Head of caudate nucleus (tissue), 42 donors: ENCODE measurements at places on chromosomes 2 and 18.

DNA sequence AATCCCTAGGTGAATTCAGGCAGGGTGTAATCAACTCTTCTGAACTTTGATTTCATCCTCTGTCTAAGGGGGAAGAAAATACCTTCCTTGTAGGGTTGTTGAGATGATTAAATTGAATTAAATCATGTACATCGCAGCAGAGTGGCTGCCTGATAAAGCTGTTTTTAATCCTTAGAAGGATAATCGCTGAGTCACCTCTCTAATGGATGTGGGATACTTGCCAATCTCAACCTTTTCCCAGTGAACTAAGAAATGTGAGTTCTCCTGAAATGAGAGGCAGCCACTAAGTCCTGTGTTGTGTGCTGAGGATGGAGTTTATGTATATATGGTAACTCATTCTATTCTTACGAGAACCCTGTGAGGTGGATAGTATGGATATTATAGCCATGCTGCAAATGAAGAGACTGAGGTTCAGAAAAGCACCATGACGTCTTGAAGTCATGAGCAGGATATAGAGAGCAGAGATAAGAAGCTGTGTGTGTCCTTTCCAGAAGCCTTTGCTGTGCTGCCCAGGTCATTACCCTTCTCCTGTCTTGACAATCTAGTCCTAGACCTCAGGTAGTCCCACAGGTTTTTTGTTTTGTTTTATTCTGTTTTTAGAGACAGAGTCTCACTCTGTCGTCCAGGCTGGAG lies 93.3 kb downstream of the HNRNPLL start:
- DNase-seq, result no peak

DNA sequence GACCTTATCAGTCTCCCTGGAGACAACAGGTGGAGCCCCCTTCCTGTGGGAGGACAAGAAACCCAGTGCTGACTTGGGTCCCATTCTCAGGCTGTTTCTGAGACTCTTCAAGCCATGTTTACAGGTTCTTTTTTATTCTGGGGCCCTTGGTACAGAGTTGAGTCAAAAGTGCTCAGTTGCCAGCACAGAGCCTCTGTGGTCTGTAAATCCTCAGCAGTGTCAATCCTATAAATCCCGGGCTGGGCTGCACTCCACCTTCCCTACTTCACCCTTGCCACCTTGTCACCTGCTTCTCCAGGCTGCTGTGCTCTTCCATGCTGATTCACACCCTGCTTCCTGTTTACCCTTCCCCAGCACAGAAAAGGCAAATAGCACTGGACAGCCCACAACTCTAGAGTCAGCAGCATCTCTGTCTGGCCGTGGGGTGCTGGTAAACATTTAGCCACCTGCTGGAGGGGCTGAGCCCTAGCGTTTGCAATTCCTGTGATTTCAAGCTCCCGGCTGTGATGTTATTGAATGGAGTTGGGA lies 74.7 kb downstream of the TNFRSF11A start:
- DNase-seq, result no peak

DNA sequence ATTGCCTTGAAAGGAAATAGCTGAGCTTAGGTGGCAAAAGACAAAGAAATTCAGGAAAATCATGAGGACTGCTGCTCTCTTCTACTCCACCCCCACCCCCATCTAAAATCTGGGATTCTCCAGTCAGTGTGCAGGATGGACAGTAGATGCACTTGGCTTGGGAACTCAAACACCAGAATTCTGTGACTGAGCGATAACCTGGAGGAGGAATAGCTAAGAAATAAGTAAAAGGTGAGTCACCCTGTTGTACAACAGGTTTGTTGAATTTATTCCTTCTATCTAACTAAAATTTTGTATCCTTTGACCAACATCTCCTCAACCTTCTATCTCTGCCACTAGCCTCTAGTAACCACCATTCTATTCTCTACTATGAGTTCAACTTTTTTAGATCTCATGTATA lies 1029.9 kb upstream of the ACVR2A start:
- DNase-seq, result no peak

DNA sequence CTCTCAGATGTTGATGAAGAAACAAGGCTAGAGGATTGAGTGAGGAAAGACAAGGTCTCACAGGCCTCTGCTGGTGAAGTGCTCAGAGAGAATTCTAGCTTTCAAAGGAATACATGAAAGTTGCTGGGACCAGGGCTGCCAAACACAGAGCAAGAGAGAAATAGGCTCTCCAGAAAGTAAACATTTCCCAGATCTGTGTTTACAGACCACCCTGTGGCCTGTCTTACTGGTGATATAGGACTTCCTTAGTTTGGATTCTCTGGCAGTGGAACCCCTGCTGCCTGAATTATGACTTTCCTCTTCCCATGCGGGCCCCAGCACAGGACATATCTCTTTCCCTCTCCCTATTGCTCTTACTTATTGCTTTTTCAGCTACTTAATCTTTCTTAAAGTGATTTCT lies 64.5 kb downstream of the TACR1 start:
- no peak for DNase-seq

DNA sequence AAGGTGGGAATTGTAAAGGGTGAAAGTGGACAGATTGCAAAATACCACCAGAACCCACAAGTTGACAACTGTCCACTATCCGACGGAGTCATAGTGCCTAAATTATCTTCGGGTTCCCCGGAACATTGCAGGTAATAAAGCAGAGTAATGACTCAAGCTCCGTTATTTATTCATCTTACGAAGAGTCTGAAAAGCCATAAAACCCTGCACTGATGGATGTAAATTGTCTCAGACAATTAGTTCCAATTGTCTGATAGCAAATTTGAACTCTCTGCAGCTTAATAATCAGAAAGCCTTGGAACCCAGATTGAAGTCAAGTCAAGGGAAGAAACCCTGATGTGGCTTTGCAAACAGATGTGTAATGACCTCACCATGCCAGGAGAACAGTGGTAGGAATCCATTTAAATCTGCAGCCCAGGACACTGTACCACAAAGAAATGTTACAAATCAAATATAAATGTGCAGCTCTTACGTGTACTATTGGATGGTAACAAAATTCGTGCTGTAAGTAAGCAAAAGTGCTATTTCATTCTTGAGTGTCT lies 437.3 kb upstream of the SOX11 start:
- DNase-seq, result no peak

DNA sequence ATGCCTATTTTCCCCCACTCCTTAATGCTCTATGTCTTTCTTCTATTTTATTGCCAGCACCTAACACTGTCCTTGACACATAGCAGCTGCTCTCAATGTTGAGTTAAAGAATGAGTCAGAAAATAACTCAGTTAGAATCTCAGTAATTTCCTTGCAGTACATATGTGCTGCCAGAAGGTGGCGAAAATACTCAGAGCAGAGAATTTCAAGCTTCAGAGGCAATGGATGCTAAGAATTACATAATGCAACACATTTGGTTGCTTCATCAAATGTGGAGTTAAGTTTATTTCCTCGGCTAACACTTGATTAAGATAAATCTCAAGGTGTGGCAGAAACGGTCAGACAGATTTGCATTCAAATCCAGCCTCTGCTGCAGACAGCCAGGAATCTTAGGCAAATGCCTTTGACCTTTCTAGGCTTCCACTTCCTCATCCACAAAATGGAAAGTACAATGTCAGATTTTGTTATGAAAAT lies 105.6 kb downstream of the VSNL1 start:
- peak; percentile 37 for DNase-seq

GRCh38 chr18:56473400-56474024 lies 164.9 kb downstream of the TXNL1 start:
- DNase-seq, result no peak

DNA sequence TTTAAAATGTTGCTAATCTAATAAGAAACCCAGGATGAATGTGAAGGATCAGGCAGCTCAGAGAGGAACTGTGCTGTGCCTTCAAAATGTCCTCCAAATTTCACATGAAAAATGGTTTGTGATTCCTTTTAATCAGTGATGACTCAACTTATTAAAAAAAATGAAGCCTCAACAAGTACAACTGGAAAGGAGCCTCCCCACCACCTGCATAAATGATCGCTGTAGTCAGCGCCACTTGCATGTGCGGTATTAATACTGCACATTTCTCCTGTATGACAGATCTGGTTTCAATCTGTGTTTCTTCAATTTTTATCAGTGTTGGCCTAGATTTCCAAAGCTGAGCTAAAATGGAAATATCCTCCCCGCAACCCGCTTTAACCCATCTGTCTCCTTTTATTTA lies 115.0 kb upstream of the TMEM200C start:
- no peak for DNase-seq

DNA sequence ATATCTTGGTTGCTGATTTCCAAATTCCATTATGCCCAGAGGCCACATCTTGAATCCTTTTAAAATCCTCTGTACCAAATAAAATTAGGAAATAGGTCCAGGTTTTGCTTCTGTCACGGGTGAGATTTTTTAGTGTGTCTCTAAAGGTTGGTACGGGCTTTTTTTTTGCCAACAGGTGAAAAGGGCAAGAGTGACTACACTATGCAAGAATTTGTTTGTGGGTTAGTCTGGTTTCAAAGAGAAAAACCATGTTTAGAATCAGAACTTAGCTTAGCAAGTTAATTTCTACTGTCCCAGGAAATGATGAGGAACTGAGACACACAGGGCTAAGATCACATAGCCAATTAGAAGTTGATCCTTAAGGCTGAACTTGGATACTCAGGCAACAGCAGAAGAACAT lies 41.7 kb downstream of the POLR1A start:
- DNase-seq, result no peak

DNA sequence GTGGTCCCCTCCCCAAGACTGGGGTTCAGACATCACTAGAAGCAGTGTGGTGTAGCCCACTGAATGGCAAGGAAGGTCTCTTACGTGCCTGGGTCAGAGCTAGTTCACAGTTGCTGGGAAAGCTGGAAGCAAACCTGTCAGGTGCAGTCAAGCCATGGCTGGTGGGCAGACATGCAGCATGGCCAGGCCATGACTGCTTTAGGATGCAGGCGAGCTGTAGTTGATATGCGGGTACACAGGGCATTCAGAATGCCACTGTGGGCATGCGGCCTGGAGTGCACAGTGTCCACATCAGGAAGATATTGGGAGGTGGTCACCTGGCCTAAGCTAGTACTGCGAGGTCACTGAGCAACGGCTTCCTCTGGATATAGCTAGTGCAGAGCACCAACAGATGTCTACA lies 11.8 kb upstream of the SLC9A4 start:
- DNase-seq, result no peak

DNA sequence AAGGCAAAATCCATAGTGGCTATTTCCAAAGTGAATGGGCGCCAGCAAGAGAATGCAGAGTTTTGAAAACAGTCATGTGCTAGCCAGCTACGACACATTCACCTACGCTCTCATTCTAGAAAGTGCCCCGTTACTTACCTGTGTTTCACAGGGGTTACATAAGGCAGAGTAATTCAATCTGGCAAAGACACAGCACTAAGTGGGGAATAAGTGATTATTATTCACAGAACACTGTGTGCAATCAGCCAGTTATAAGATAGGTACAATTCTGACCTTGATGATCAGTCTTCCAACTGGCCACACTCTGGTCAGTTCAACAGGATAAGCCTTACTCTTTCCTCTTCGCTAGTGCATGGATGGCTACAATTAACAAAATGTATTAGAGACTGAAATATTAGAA lies 105.8 kb downstream of the CABYR start:
- DNase-seq, result no peak

DNA sequence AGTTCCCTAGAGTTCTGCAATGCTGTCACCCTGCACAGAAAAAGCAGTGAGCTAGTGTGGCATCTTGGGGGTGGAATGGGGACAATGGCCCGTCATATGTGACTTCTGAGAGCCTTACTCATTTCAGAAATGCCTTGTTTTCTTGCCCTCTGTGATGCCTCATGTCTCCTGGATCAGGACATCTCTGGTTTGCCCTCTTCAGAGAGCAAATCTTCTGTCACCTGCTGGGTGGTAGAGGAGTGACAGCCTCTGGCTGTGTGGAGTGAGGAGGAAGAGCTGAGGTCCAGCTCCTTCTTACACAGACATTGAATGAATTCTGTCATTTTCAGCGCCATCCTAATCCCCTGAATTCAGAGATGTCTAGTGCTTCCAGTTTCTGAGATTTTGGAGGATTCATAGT lies 55.6 kb upstream of the PHLPP1 start:
- DNase-seq, result no peak

GRCh38 chr2:226030369-226030768 lies 630.9 kb downstream of the NYAP2 start:
- DNase-seq, result no peak

DNA sequence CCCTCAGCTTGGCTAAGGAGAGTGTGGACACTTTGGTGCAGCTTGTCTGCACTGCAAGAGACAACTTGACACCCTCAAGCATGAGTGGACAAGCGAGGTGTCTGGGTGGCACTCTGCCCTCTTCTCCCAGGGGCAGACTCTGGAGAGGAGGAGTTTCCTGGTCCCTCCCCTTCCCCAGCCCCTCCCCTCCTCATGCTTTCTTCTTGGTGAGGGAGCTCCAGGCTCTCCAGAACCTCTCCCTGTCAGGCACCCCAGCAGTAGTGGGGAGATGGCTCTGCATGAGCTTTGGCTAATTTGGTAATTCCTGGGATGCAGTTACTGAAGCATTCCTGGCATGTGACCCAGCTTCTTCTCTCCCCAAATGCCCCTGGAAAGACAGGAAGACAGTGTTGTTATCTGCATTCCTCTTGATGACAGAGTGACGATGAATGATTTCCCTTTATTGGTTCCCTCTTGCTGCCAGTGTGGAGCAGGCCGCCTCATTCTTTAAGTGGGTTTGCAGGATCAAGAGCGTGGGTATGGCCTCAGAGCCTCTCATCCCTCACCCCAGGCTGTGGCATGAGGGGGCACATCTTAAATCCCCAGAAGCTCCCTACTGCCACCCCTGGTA lies 89.2 kb downstream of the STPG4 start:
- DNase-seq, result no peak

DNA sequence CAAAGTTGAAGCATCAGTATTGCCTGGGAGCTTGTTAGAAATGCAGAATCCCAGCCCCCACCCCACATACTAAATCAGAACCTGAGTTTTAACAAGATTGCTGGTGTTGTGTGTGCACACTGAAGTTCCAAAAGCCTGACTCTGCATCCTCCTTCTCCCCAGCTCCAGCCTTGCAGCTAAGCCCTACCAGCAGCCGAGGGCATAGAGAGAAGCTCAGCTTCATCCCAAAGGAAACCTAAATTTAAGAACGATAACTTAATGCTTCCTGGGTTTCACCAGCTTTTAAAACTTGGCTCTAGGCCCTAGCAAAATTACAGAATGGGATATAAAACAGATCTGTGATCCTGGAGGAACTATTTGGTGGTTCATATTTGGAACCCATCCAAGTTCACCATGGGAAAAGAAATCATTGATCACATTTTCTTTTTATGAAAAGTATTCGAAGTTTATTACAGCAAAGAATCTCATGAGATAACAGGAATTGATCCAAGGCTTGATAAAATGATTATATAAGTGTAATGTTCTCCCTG lies 11.1 kb downstream of the SMYD1 start:
- DNase-seq, result no peak

GRCh38 chr2:234165421-234165820 lies 114.9 kb downstream of the SPP2 start:
- DNase-seq, result no peak

DNA sequence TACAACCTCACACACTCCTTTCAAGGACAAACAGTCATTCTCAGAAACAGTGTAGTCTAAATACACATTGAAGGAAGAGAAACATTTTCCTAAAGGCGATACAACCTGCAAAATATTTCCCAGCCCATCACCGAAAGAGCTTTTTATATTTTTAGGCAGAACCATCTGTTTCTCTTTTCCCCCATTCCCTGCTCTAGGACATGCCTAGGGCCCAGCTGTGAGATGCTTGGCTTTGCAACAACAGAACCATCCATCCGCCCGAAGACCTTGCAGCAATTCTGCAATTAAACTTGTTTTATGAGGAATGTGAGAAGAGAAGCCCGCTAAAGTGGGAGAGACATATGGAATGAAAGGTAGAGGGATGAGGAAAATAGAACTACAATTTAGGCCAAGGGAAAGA lies 105.6 kb upstream of the RFX8 start:
- DNase-seq, result no peak
